ENCODE measurements at places on chromosomes 6 and 20.

DNA sequence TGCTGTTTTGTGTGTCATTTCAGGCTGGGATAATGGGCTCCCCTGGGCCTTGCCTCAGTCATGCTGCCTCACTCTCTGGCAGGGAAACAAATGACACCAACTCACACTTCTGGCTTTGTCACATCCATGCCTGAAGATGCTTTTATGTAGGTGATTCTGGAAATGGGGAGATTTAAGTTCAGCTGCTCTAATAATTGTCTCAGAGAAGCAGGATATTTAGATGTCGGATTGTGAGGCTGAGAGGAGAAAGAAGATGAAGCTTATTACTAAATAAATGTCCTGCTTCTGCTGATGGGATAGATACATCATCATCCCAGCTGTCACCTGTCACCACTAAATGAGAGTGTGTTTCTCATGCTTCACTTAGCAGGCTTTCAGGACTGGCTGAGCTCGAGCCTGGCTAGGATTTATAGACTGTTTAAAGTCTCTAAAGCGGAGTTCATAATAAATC lies 480.2 kb upstream of the SPTLC3 start:
- DNase-seq = no peak

GRCh38 chr6:112504621-112505020 lies 157.5 kb downstream of the RFPL4B start:
- DNase-seq = no peak

GRCh38 chr6:52201046-52201445 lies 14.9 kb downstream of the IL17A start:
- DNase-seq = no peak

GRCh38 chr20:21031666-21032065 lies 74.5 kb downstream of the LINC00237 start:
- DNase-seq = no peak

DNA sequence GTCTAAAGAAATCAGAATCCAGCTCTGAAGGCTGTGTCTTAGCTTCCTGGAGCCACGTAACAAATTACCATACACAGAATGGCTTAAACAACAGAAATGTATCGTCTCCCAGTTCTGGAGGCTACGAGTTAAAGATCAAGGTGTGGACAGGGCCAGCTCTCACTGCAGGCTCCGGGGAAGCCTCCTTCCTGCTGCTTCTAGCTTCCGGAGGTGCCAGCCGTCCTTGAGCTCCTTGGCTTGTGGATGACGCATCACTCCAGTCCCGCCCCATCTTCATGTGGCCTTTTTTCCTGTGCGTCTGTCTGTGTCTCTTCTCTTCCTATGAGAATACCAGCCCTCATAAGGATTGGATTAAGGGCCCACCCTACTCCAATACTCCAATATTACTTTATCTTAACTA lies 319.1 kb upstream of the QKI start:
- DNase-seq = no peak

GRCh38 chr6:15966000-15966520 lies 162.8 kb upstream of the MYLIP start:
- DNase-seq = no peak

- DNase-seq = no peak
Measured at GRCh38 chr20:33601861-33602260, 60.3 kb upstream of the C20orf144 start.

DNA sequence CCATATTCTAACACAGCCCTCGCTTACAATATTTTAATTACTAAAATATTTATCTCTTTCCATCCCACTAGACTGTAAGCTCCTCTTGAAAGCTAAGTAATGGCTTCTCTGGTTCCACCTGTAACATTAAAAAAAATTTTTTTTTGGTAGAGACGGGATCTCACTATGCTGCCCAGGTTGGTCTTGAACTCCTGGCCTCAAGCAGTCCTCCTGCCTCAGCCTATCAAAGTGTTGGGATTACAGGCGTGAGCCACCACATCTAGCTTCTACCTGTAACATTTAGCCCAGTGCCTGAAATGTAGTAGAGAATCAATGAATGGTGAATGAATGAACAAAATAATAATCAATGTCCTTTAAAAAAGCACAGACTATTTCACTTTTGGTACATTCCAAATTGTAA lies 28.8 kb downstream of the DEK start:
- no peak for DNase-seq

- peak; percentile 18 for DNase-seq
Measured at GRCh38 chr20:10596710-10597121, 77.1 kb downstream of the JAG1 start.

DNA sequence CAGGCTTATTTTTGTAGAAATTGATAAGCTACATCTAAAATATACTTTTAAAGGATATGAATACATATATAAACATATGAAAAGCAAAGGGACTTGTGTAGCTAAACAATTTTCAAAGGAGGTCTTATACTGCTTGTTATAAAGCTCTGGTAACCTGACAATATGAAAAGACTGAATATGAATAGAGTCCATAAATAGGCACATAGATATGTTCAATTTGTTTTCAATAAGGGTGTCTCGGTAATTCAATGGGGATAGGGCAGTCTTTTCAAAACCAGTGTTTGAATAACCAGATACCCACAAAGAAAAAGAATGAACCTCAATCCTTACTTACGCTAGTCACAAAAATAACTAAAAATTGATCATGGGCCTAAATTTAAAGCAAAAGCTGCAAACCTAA lies 9.3 kb upstream of the MAP3K5 start:
- no peak for DNase-seq

Measured in midbrain (tissue), 1 donor.